ENCODE measurements at places on chromosomes 5 and 9.

GRCh38 chr9:113042884-113043657 is 13.5 kb downstream of the ZFP37 start:
- DNase-seq: no peak

DNA sequence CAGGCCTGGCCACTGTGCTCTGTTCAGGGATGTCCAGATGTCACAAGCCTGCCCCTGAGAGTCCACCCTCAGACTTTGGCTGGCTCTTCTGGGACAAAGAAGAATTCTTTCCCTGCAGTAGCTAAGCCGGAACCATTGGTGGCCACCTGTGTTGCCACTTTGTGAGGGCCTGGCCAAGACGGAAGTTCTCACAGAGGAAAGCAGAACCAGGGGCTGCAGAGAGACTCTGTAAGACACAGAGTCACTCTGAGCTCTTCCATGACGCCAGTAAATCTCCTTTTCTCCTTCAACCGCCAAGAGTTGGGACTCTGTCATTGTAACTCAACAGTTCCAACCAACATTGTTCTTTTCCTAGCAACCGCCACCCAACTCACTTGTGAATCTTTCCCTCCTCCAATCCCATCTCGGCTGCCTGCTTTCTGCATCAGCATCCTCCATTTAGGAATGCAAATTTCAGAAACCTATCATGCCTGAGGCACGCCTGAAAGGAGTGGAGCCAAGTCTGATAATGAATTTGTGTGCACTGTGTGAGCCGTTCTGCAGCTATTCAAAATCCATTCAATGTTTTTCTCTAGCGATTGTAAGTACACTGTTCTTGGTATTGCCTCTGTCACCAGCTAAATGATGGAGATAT is 37.8 kb upstream of the ATP6V1G1 start:
- no peak for DNase-seq

GRCh38 chr5:17340819-17341218 is 123.4 kb downstream of the BASP1 start:
- no peak for DNase-seq

DNA sequence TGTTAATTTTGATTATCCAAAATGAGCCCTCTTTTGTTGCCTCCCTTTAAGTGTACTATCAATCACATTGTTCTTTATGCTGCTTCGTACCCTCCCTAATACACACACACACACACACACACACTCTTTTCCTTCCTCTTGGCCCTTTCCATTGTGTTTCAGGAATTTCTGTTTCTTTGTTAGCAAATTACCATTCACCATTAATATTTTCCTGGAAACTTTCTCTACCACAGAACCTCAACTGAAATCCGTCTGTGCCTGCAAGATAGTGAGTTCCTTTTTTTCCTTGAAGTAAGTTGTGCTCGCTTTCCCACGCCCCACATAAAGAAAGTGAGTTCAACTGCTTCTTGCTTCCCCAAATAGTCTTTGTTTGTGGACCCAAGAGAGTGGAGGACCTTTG is 61.8 kb downstream of the SMIM15 start:
- DNase-seq: no peak

- peak; percentile 50 for DNase-seq
Measured at GRCh38 chr5:9529041-9529480, 16.8 kb downstream of the SEMA5A start.

DNA sequence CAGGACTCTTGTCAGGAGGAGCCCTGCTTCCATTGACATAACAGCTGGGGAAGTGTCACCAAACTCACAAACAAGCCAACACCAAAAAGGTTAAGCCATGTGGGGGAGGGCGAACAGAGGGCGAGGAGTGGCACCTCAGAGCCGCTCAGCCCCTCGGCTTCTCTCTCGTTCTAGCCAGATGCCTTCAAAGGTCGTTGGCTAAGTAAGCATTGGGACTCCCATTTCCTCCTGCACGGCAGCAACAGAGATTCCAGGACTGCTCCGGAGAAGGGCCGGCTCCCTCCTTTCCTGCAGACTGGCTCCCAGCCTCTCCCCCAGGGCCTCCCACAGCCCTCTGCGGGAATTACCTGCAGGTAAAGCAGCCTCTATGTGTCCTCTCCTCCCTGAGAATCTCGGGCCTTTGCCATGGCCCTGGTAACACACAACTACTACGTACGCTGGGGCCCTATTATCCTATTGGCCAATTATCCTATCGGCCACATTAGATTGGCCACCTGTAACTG is 52.1 kb upstream of the RNU6ATAC start:
- no peak for DNase-seq

- DNase-seq: no peak
Measured at GRCh38 chr9:109726119-109726518, 53.9 kb upstream of the PALM2AKAP2 start.

GRCh38 chr9:100084734-100085133 is 14.1 kb downstream of the ERP44 start:
- no peak for DNase-seq

All from fibroblast of gingiva (primary cell).